ENCODE measurements at places on chromosomes 3 and 15.

- peak; percentile 98 for DNase-seq
Observed at GRCh38 chr3:8458711-8459110, 42.9 kb upstream of the LMCD1 start.

DNA sequence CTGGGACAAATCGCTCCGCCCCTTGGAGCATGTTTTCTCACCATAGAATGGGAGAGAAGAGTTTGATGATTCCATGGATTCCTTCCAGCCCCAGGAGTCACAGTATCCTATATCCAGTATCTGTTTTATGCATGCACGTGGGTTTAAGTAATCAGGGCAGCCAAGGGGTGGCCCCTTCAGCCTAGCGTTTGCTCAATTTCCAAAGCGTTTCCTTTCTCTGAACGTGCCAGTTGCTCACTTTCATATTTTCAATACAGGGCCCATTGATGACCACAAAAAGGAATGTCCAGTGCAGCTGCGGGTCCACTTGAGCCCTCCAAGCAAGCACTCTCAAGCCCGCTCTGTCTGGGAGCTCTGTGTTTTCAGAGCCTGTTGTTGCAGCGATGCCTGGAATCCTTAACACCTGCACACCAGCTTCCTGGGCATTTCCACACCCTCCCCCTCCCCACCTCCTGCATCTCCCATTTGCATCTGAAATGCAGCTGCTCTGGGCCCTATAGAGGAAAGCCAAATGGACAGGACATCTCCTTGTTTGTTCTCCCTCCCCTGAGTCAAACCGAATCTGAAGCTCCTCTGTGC, 164.3 kb upstream of the LPP start:
- DNase-seq = no peak

DNA sequence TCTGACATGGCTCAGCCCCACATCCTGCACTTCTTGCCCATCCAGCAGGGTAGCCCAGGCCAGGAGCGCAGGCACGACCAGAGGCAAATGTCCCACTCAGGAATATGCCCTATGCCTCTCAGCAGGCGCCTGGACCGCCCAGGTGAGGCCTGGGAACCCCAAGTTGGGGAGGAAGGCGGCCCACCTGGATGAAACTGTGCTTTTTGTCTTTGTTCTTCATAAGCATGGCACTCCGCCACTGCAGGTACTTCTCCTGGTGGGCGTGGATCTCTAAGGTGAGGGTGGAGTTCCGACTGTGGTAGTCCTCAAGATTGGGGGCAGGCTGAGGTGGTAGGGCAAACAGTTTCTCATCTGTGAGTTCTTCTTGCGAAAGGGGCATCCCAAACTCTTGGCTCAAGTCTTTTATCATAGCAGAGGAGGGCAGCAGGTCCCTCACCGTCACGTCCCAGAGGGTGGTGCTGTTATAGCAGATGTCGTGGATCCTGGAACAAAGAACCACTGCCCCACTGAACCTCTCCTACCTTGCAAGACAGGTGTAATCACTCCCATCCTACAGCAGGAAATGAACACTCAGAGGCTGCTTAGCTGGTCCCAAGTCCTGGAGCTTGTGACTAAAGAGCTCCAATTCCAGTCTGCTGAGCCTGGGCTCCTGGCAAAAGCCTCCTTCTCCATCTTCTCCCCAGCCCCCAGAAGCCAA, 53.2 kb downstream of the ACAD9 start:
- DNase-seq = no peak

DNA sequence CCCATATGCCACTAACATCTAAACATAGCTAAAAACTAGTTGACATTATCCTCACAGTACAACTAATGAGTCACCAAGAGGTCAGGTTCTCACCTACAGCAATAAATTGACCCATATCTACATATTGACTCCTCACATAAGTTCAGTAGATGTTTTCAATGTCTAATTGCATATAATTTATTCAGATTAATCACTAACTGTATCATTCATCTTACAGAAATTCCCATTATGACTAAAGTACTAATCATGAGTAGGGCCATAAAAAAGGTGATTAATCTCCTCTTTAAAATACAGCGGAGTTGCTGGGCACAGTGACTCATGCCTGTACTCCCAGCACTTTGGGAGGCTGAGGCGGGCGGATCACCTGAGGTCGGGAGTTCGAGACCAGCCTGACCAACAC, 82.4 kb upstream of the ST3GAL6 start:
- peak; percentile 34 for DNase-seq

GRCh38 chr15:92463826-92464225, 70.1 kb downstream of the ST8SIA2 start:
- no peak for DNase-seq

Data from EH (cell line).